ENCODE measurements at places on chromosomes 6 and 20. TPM values are rescaled to one million over a fixed set of nuclear protein-coding genes. Genes with fewer than 3 reads are reported as not detected.
A peak's percentile ranks its signal among the peaks of the same experiment; 100 is the strongest.

DNA sequence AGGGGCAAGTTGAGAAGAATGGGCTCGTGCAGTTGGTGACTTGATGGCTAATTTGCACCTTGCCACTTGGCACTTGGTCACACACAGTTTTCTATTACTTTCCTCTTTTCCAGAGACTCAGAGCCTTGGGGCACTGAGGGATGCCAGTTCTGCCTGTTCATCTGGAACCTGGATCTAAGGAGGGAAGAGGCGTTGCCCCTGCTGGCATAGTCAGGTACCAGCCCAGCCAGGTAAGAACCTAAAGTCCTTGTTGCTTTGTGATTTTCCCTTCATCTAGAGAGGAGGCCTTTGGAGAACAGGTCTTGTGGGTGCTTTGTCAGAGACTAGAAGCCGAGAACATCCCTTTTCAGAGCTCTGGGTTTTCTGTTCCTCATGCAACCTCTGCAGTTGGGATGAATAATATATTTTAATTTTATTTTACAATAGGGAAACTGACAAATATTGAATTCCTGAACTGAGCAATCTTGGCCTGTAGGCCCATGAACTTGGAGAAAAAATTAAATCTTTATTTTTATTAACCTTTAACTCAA is 11.4 kb downstream of the SYTL3 start:
- no peak for DNase-seq

- DNase-seq, result peak; percentile 41
Measured at GRCh38 chr20:45311589-45312211, 3.6 kb upstream of the MATN4 start.

DNA sequence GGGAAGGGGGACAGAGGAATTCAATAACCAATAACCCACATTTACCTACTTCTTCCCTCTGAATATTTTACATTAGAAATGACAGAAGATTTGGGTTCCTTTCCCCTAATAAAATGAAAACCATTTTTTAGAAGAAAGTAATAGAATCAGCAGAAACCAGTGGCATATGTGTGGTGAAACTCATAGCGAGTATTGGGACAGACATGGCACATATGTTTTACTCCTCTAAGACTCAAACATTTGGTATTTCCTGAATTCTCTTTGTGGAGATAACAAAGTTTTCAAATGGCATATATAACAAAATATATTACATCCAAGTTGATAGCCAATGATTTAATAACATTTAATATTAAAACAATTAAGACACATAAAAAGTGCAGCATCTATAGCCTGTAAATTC is 12.9 kb upstream of the BEND3 start:
- no peak for DNase-seq

DNA sequence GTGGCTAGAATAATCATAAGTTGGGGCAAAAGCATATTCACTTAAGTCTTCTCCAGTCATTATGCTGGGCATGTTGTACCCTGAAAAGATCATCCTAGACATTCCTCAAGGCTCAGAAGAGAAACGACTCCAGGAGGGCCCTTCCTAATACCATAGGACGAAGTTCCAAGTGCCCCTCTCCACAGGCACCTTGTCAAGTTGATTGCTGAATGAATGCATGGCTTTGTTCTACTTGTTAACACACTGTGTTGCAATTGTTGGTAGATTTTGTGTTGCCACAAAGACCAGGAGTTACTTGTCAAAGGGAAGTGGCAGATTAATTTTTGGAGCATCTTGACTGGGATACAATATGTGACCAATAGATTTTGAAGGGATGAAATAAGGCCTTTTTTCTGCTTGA is 194.3 kb upstream of the SMLR1 start:
- no peak for DNase-seq

DNA sequence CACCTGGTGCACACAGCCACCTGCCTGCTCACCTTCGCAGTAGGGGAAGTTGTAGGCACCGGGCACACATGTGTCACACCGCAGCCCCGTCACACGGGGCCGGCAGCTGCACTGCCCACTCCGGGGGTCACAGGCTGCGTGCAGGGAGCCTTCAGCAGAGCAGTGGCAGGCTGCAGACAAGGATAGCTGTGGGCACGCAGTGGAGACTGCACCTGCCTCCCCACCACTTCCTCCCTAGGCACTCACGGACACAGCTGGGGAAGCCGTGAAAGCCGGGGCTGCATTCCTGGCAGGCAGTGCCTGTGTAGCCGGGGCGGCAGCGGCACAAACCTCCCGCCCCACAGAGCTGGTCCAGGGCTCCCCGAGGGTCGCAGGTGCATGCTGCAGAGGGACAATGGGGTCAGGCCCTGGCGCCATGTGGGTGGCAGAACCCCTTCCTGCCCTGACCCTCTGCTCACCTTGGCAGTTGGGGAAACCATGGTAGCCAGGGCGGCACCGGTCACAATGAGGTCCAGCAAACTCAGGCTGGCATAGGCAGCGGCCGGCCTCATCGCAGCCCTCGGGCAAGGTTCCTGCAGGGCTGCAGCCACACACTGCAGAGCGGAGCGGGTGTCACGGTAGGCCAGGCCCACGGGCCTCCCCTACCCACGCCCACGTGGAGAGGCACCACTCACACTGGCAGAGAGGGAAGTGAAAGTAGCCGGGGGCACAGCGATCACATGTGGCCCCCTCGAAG is 29.4 kb downstream of the LAMA5 start:
- no peak for DNase-seq

Gene ARFGEF3
- not detected for total RNA-seq

All from T-cell (primary cell).